ENCODE measurements at places on chromosomes 5 and 9. TPM values are rescaled to one million over a fixed set of nuclear protein-coding genes. Genes with fewer than 3 reads are reported as not detected.

GRCh38 chr5:119614838-119615237 lies 14.5 kb upstream of the FAM170A start:
- no peak overlapping the region for H3K27ac ChIP-seq
- H3K27me3 ChIP-seq, result no peaks in the 10 kb centered on the region
- H3K4me3 ChIP-seq, result no peak overlapping the region

- no peak overlapping the region for H3K4me3 ChIP-seq
- no peak overlapping the region for H3K27ac ChIP-seq
- H3K36me3 ChIP-seq, result no peaks in the 10 kb centered on the region
- H3K27me3 ChIP-seq, result no peaks in the 10 kb centered on the region
Measured at GRCh38 chr5:53237876-53238275, 128.3 kb upstream of the MOCS2 start.

GRCh38 chr5:138719811-138720210 lies 33.4 kb upstream of the CTNNA1 start:
- DNase-seq, result no peak
- H3K36me3 ChIP-seq, result no peaks in the 10 kb centered on the region
- H3K4me3 ChIP-seq, result no peak overlapping the region
- no peak overlapping the region for H3K27ac ChIP-seq
- H3K27me3 ChIP-seq, result no peaks in the 10 kb centered on the region

Gene COL15A1
- total RNA-seq, result 62.1 TPM

Gene OBP2B
- not detected for total RNA-seq
